AG09309 (cell line): ENCODE measurements at places on chromosomes 1 and 21.

DNA sequence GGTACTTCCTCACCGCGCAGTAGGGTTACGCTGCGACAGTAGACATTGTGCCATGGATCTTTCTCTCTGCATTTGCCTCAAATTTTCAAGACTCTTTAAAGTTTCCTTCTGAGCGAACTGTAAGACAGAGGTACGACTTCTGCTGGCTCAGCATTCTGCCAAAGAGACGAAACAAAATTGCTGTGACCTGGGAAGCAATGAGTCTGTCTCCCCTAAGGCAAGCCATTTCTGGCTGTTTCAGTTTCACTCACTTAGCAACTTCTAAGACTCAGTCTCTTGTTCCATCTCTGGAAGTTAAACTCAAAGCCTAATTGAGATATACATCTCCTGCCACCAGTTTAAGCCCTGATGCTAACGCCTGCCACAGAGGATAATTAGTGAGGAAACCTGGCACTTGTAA is 510.9 kb upstream of the DAB1 start:
- DNase-seq: no peak

DNA sequence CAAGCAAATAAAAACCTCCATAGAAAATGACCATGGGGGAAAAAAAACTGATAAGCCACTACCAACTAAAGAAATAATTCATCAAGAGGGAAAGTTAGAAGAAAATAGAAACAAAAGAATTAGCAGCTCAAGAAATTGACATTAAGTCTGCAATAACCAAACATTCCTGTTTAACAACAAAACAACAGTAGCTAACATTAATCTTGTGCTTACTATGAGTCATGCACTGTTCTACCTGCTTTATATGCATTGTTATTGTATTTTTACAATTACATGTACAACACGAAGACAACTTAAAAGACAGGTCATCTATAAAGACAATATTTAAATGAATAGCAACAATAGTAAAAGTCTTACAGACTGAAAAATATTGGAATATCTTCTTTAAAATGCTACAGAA is 34.4 kb upstream of the LRRC7 start:
- no peak for DNase-seq

GRCh38 chr1:78490861-78491450 is at the start of gene PTGFR:
TSS of gene PTGFR (plus strand) at chr1:78490974. CDS start at chr1:78492744, 1,770 bp downstream.
- no peak for DNase-seq

GRCh38 chr1:165383067-165383466 is 26.6 kb upstream of the LMX1A start:
- DNase-seq: peak; percentile 81

DNA sequence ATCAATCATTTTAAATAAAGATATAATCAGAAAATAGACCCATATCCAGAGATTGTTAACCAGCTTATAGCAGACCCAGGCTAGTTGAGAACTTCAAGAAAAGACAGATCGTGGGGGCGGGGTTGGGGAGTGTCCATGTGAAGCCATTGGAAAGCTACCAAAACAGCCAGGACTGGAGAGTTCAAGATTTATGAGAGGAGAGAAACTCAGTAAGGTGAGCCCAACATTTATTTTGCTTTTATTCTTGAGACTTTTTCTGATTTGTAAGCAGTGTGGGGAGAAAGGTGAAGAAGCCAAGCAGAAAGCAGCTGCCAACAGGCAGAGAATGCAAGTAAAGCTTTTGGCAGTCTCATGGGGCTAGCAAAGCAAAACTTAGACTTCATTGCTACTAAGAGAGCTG is 179.9 kb downstream of the VPS13D start:
- no peak for DNase-seq
